SJSA1 (cell line): ENCODE measurements at places on chromosomes 1 and 21. TPM values are rescaled to one million over a fixed set of nuclear protein-coding genes. Genes with fewer than 3 reads are reported as not detected.

The CALML6 gene
- 0.41 TPM in 1 of 2 replicates, not detected in the other for total RNA-seq

The SPATA21 gene
- total RNA-seq, result not detected in 2 replicates

The SLC9C2 gene
- total RNA-seq, result not detected in 2 replicates

DNA sequence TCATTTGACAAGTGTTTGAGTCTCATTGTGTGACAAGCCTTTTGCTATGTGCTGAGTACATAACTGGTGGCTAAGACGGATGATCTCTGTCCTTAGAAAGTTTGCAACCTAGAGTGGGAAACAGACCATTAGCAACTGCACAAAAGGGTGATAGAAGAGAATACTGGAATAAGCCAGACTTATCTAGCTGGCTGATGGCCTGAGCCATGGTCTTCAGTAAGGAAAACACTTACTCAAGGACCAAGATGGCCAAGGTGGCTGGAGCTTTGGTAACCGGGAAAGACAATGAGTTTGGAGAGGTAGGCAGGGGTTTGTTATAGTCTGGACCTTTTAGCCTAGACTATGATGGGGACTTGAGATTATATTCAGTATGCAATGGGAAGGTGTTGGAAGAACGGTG is 1.6 kb upstream of the TAF12 start:
- no peak for DNase-seq
- H3K27me3 ChIP-seq, result no peaks in the 10 kb centered on the region
- H3K36me3 ChIP-seq, result 0 out of 2 replicates have a peak, but pooled peaks cover 8% of the 10 kb centered on the region
- H3K4me1 ChIP-seq, result peaks cover 24% of the 10 kb centered on the region

GRCh38 chr1:221793439-221794078 is 51.7 kb upstream of the DUSP10 start:
- H3K27ac ChIP-seq, result no peak overlapping the region
- H3K27me3 ChIP-seq, result no peaks in the 10 kb centered on the region

- peaks cover 27% of the 10 kb centered on the region for H3K36me3 ChIP-seq
- no peak overlapping the region for H3K27ac ChIP-seq
- peaks cover 17% of the 10 kb centered on the region for H3K4me1 ChIP-seq
- DNase-seq, result no peak
These were observed 18.9 kb downstream of the SNAP47 start for GRCh38 chr1:227753999-227754711.
